Fibroblast of skin of right biceps (primary cell): ENCODE measurements at places on chromosomes 11 and 22.

- DNase-seq, result no peak
Measured at GRCh38 chr22:26542831-26543230, 30.6 kb upstream of the TFIP11 start.

DNA sequence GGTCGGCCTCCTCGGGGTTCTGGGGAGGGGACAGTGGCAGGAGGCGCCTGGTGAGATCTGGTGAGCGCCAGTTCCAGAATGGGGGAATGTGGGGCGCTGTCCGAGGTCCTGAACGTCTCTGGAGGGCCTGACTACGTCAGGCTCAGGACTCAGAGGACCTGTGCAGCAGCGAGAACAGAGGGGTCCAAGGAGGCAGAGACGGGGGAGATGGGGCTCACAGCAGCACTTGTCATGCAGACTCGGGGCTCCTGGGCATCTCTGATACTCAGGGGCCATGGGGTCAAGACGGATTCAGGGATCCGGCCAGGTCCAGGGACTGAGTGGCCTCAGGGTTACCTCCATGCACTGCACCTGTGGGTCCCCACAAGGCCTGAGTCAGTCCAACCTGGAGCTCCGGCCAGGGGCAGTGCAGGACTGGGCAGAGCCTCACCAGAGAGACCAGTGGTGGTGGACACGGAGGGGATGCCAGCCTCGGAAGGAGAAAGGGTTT is 92.2 kb downstream of the BRD1 start:
- peak; percentile 8 for DNase-seq

GRCh38 chr11:131816051-131816450 is 445.6 kb downstream of the NTM start:
- peak; percentile 39 for DNase-seq

- no peak for DNase-seq
Measured at GRCh38 chr11:60838132-60838531, 3.8 kb upstream of the CCDC86 start.

GRCh38 chr11:77479746-77480352 is 6.0 kb upstream of the PAK1 start:
- DNase-seq, result no peak

DNA sequence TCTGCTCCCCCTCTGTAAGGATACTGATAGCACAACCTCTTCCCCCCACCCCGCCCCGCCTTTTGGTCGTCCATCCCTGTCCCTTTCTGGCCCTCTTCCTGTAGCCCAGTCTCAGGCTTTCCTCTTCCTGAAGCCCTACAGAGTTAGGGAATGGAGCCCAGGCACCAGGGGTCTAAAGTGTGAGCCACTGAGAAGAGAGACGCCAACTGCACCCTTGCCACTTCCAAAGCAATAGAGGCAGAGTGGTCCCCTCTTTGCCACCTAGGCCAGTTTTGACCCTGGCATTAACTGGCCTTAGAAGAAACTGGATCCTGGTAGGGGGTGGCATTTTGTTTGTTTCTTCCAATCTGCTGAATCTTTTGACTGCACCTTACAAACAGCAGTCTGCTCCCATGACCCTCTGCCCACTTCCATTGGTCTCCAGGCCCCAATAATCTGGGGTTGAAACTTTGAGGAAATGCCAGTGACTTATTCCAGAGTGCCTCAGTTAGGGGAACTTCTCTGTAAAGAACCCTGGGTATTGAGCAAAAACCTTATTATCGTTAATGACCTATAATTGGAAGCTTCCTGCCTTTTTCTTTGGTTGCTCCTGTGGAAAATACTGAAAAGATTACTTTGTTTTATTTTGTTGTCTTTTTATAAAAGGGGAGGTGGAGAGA is 9.7 kb upstream of the GRK2 start:
- no peak for DNase-seq

DNA sequence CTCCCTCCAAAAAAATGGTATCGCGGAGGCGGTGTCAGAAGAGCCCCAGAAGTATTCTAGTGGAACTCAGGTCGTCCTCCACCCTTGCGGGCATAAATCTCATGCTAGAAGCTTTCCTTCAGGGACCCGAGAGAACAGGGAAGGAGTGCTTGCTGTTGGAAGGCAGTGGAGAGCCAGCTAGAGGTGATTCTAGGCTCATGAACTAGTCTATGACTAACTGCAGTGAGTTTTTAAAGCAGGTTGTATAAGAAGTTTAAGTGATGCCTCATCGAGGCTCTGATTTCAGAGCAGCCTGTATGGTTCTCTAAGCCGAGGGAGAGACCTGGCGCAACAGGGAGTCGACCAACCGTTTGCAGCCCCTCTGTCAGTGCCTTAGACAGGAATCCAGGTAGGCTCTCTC is 85.7 kb downstream of the TBC1D22A start:
- peak; percentile 43 for DNase-seq

DNA sequence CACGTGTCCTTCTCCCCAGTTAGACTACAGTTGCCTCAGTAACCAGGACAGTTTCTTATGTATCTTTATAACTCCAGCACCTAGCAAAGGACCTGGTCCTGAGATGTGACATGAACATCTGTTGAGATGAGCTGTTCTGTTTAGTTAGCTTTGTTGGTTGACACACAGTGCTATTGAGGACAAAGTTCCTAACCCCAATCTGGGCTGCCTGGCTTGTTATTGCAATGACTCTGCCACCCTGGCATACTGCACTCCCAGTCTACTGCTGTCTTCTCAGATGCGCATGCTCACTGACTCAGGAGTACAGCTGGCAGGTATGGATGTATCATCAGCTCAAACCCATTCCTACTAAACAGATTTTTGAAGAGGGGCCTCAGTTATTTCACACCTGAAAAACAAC is 7.4 kb downstream of the DESI1 start:
- no peak for DNase-seq

- peak; percentile 54 for DNase-seq
Measured at GRCh38 chr11:119461229-119461963, 38.4 kb upstream of the THY1 start.

DNA sequence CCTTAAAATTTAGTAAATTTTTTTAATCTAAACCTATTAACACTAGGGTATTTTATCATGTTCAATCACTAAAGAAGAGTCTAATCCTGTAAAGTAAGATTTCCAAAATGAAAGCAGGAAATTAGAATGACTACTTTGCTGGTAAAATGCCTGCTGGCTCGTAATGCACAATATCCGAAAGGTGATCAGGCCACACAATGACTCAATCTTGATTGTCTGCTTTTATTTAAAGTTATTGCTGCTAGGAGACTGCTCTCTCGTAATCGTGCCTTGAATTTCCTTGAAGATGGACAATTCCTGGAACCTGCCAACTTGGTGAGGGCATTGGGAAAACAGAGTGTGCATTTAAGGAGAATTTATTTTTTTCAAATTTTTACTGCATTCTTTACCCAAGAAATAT is 1786.5 kb upstream of the RAG2 start:
- peak; percentile 9 for DNase-seq

GRCh38 chr22:48736593-48737460 is 1090.8 kb downstream of the BRD1 start:
- no peak for DNase-seq

- no peak for DNase-seq
Measured at GRCh38 chr11:2881076-2881980, 4.2 kb downstream of the CDKN1C start.

GRCh38 chr11:111557425-111558111 is 17.0 kb downstream of the LAYN start:
- DNase-seq, result peak; percentile 99

- DNase-seq, result peak; percentile 10
Measured at GRCh38 chr11:6900327-6900999, 8.2 kb upstream of the OR2D2 start.

DNA sequence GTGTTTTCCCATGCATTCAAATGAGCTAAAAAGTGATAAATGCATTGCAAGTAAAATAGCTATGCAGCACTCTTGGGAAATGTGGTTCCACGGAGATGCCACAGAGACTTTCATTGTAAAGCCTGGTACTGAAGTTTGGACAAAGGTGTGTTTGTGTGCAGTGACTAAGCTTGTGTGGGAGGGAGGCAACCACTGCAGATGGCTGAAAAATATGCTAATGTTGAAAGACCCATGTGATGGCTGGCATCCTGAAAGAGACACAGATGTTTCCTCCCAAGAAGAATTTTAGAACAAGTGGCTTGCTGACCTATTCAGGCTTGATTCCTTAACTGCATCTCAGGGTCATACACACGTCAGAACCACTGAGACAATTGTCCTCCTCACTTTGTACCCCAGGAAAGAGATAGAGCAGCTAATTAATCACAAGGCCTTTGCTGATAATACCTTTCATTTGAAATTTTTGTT is 73.8 kb downstream of the FAM76B start:
- peak; percentile 46 for DNase-seq

GRCh38 chr11:30991802-30992512 is 377.6 kb downstream of the DCDC1 start:
- DNase-seq, result no peak

GRCh38 chr11:85759915-85760314 is 51.0 kb downstream of the SYTL2 start:
- DNase-seq, result peak; percentile 92

DNA sequence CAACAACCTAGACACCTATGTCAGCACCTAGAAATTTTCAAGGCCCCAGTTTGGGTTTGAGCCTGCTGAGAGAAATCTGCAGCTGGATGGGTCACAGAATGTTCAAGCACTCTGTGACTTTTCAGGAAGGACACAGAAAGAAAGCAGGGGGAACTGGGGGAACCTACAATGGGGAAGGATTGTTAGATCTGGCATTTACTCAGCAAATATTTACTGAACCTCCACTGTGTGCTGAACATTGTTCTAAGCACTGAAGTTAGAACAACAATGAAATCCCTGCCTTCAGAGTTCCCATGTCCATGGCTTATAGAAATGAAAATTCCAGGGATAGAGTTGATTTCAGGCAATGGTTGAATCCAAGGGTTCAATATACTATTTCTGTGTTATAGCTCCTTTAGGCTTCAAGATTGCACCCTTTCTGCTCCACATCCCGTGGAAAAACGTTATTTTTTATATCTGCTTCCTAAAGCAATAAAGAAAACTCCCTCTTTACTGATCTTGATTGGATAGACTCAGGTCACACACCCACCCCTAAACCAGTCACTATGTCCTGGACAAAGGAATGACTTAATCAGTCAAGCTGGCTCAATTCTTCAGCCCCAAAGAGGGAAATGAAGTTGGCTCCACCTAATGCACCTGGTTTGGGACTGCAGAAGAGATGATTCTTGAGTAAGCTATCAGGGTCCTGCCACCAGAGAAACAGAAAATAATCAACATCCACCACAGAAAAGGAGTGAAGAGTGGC is 95.1 kb downstream of the OR5AK2 start:
- DNase-seq, result no peak

DNA sequence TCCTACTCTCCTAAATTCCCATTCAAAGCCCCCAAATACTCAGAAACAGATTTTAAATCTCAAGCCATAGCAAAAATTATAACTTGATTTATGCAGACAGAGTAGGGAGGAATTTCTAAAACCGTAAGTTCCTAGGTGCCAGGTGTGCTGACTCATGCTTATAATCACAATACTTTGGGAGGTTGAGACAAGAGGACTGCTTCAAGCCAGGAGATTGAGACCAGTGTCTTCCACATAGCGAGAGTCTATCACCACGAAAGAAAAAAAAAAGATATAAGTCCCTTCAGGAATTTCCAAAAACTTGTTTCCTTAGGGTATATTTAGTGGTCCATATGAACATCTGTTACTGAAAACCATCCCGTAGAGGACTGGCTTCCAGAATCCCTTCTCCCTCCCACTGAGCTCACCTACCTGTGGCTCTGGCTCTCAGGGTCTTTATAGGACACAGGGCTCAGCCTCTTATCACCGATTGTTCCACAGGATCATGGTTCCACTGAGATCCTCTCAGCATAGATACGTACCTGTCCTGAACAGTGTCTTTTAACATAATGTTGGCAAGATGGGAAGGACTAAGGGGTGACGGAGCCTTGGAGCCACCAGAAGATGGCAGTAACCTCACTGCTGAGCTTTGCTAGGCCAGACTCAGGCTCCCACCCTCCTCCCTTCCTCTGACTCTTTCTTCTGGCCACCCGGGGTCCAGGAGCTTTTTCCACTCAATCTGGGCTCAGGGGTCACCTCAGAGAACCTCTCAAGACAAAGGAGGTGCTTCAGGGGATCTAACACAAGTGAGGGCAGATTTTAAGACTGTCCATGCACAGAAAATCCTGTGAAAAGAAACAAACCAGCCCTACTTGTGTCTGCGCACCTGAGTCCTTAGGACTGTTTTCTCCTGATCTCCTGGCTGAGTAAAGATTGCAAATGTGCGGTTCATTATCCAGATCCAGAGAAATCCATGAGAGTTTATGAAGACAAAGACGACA is 117.5 kb upstream of the TOP3B start:
- DNase-seq, result no peak

- peak; percentile 34 for DNase-seq
Measured at GRCh38 chr11:88301488-88302140, 35.9 kb downstream of the CTSC start.

DNA sequence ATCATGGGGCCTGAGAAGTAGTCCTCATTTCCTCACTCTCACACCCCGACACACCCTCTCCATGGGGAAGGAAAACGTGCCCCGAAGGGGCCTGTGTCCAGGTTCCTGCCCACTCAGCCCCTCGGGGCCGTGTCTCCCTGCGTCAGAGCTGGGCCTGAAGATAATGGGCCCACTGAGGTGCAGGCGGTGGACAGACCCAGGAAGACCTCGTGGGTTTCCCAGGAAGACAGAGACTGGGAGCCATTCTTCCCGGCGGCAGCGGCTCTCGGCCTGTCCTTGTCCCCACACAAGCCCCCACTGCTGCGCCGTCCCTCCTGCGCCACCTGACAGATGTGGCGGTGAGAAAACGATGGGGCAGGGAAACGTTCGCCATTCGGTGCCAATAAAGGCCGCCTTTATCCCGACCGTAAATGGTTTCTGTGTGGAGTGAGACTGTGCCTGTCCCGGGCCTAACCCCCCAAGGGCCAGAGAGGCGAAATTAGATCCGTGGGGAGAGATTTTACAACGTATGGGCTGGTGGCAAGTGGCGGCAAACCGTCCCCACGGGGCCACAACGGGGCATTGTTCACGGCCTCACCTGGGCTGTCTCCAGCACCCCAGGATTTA is 89.0 kb downstream of the CDKN1C start:
- DNase-seq, result no peak

- peak; percentile 100 for DNase-seq
Measured at GRCh38 chr11:35214792-35215193, 75.8 kb downstream of the CD44 start.

- DNase-seq, result peak; percentile 57
Measured at GRCh38 chr22:36301384-36301828, 48.5 kb downstream of the APOL1 start.

DNA sequence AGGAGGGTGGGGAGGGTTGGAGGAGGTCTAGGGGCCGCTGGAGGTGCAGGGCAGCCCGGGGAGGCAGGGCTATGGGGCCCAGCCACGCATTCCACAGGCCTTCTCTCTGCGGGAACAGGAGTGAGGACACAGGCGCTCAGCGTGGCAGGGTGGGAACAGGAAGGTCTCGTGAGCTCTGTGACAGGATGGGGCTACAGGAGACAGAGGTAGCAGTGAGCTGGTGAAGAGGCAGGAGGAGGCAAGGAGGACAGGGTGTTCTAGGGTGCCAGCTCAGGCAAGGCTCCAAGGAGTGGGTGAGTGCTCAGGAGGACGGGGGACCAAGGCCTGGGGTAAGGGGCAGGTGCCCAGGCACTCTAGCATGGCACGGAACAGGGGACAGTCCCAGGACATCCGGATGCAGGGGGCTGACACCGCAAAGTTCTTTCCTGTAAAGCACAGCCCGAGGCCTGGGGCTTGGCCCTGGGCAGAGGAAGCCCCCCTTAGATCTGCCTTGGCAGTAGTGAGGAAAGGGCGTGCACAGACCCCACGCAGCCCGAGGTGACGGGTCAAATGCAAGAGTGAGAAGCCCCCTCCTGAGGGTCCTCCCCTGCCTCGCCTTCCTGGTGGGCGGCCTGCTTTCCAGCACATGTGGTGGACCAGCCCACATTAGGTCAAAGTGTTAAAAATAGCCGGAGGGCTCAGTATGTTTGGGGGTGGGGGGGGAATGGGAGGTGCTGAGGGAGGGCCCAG is 4.7 kb upstream of the NEAT1 start:
- no peak for DNase-seq

GRCh38 chr11:75324189-75324588 is 27.3 kb downstream of the ARRB1 start:
- DNase-seq, result no peak
